Renal cortical epithelial cell (primary cell): ENCODE measurements at places on chromosomes 7 and 10. TPM values are rescaled to one million over a fixed set of nuclear protein-coding genes. Genes with fewer than 3 reads are reported as not detected.
A peak's percentile ranks its signal among the peaks of the same experiment; 100 is the strongest.

GRCh38 chr7:134995239-134996096 lies 9.2 kb downstream of the AGBL3 start:
- DNase-seq: no peak

DNA sequence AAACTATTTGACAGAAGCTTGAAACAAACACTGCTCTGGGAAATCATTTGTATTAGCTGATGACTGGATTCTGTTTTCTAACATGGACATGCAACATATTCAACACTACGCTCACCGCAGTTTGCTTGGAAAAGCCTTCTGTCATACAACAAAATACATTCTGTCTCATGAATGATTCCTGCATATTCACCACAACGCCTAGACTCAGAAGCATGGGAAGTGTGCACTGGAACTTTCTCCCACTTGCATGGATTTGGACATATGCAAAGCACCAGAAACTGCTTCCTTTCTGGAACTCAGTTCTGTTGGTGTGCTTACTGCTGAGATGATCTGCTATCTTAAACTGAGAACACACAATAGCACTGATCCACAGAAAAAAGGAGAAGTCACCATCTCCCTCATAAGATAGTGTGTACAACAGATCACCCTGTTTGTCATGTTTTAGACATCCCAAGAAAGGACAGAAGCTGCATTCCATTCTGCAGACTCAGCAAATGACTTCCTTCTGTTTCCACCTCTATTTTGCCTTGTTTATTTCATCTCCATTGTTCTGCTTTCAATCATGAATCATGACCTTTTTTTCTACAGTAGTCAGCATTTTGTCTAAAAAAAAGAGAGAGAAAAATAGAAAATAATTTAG lies 115.8 kb downstream of the HTR7 start:
- peak; percentile 61 for DNase-seq

GRCh38 chr10:30047924-30048531 lies 11.4 kb downstream of the JCAD start:
- DNase-seq: no peak

DNA sequence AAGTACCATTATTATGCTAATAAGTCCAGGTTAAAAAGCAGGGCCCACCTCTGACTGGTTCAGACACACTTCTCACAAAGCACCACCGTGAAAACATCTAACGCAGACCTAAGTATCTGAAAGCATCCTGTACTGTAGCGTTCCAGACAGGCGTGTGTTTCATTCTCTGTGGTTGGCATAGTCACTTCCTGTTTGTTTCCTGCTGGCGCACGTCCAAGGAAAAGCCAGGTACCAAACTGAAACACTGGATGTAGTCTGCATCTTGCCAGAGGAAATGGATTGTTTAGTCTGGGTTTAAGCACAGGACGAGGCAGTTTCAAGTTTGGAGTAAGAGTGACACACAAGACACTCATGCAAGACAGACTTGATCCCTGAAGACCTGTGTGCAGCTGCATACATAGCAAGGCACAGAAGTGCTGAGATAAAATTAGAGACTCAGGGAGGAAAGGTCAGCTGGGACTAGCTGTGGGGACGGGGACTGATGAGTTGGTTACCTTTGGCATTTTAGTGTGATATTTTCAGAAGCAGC lies 23.3 kb downstream of the BPGM start:
- peak; percentile 93 for DNase-seq

- DNase-seq: no peak
Observed at GRCh38 chr7:16098058-16098457, 323.3 kb downstream of the CRPPA start.

SLC29A3 gene
- 0.87 and 3.4 TPM in 2 replicates for total RNA-seq

INSYN2A gene
- under 0.01 and 0.10 TPM in 2 replicates for total RNA-seq
